ENCODE measurements at places on chromosomes 13 and 19.
A peak's percentile ranks its signal among the peaks of the same experiment; 100 is the strongest.

DNA sequence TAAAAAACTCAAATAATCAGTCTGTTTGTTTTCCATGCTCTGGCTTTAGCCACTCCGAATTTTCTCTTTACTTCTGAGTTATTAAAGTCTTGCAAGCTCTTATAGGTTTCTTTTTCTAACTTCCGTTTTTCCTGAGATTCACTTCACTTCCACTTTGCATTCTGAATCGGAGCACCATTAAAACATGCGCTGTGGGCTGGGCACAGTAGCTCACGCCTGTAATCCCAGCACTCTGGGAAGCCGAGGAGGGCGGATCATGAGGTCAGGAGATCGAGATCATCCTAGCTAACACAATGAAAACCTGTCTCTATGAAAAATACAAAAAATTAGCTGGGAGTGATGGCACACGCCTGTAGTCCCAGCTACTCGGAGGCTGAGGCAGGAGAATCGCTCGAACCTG lies 357.9 kb downstream of the SLITRK6 start:
- H3K27me3 ChIP-seq: no peaks in the 10 kb centered on the region
- no peak overlapping the region for H3K27ac ChIP-seq

DNA sequence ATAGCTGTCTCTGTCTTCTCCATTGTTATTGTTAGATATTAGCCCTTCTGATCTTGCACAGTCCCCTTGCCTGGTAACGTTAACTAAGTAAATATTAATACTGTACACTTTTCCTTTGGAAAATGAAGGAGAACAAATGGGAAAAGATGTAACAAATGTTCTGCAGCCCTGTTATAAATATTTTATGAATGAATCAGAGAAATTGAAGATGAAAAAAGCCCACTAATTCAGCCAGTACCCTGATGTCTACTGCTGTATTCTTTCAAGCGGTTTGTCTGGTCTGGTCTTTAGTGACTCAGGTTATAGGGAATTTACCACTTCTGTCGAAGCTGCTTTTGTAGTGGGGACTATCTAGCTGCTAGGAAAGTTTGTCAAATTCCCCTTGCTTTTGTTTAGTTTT lies 121.0 kb downstream of the COG6 start:
- peak overlapping the region; percentile 71 for H3K27ac ChIP-seq
- no peak overlapping the region for H3K4me3 ChIP-seq
- H3K36me3 ChIP-seq: no peaks in the 10 kb centered on the region
- peaks cover 2% of the 10 kb centered on the region for H3K4me1 ChIP-seq

DNA sequence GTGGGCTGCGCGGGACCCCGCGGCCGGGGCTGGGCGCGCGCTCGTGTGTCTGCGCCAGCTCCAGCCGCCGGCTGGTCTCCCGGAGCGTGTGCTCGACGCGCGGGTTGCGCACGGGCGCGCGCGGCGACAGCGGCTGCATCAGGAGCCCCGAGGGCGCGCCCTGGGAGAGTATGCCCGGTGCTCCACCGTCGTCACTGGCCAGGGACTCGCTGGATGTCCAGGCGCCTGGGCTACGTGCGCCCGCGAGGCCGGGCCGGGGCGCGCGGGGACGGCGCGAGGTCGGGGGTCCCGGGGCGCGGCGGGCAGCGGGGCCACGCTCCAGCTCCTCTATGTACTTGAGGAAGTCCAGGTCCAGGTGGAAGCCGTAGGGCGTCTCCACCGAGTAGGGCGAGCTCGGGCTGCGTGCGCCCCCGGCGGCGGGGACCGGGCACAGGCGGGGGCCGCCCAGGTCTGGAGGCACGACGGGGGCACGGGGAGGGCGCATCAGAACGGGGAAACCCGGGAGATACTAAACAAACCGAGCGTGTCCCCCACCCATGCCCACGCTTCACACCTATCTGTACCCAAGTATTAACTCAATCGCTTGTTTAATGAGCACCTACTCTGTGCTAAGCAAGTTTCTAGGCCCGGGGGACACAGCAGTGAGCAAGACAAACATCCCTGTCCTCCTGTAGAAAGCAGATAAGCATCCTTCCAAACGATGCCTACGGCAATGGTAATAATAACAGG lies 7.6 kb downstream of the KANK3 start:
- H3K4me3 ChIP-seq: no peak overlapping the region
- peaks cover 27% of the 10 kb centered on the region for H3K4me1 ChIP-seq
- no peak overlapping the region for H3K27ac ChIP-seq
- DNase-seq: no peak
- no peaks in the 10 kb centered on the region for H3K36me3 ChIP-seq
- peaks cover 52% of the 10 kb centered on the region for H3K27me3 ChIP-seq

GRCh38 chr13:21316376-21316775 lies 139.9 kb downstream of the MRPL57 start:
- no peaks in the 10 kb centered on the region for H3K4me1 ChIP-seq
- no peak overlapping the region for H3K27ac ChIP-seq
- DNase-seq: no peak
- no peaks in the 10 kb centered on the region for H3K27me3 ChIP-seq
- no peak overlapping the region for H3K4me3 ChIP-seq

DNA sequence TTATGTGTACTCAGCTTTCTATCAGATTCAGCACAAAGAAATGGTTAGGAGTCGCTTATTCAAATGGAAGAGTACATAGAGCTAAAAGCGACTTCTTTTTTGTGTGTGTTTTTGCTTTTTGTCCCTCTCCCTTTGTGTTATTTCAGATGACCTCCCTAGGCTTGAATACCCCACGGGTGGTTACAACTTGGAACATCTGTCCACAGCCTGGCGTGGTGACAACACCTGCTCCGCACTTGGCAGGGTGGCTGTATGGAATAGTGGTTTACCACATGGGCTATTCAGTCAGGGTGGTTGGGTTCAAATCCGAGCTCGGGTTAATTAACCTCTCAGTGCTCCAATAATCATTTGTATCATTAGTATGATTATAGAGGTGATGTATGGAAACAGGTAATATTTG lies 151.6 kb upstream of the FREM2 start:
- no peak for DNase-seq
- no peaks in the 10 kb centered on the region for H3K36me3 ChIP-seq
- no peaks in the 10 kb centered on the region for H3K27me3 ChIP-seq
- no peaks in the 10 kb centered on the region for H3K4me1 ChIP-seq
- no peak overlapping the region for H3K27ac ChIP-seq

- H3K27ac ChIP-seq: no peak overlapping the region
- no peak for DNase-seq
- H3K36me3 ChIP-seq: peaks cover 2% of the 10 kb centered on the region
- H3K4me1 ChIP-seq: no peaks in the 10 kb centered on the region
- H3K4me3 ChIP-seq: no peak overlapping the region
- H3K27me3 ChIP-seq: no peaks in the 10 kb centered on the region
Observed at GRCh38 chr13:50969691-50970090, 60.1 kb downstream of the RNASEH2B start.

DNA sequence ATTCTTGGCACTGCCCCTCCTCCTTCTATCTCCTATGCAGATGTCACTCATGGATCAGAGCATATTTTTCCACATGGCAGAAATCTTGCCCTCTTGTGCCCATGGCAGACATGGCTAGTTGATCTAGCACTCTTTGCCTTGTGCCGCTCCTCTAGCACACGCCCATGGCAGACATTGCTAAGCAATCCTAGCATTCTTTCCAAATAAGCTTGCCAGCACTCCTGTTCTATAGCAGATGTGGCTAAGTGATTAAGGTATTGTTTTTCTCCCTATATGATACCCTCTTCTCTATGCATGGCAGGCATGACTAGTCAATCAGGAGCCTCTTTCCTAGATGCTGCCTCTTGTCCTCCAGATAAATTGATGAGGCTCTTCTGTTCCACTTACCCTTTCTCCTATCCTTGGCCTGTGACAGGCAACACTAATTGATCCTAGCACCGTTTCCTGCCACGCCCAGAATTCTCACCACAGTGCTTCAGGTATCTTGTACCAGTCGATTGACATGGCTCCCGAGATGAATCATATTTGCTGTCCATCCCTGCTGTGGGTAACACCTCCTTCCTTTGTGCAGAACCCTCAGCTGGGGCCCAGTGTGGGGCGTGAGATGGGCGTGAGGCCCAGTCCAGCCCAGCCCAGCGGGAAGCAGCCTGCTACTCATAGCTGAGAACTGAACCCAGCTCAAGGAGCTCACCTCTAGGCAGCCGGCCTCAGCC lies 26.9 kb downstream of the TMED1 start:
- DNase-seq: no peak
- peaks cover 69% of the 10 kb centered on the region for H3K36me3 ChIP-seq
- H3K27ac ChIP-seq: peak overlapping the region; percentile 73

- no peak for DNase-seq
- H3K27ac ChIP-seq: no peak overlapping the region
- no peak overlapping the region for H3K4me3 ChIP-seq
- H3K4me1 ChIP-seq: no peaks in the 10 kb centered on the region
- H3K27me3 ChIP-seq: no peaks in the 10 kb centered on the region
Observed at GRCh38 chr19:5216141-5216847, 124.3 kb downstream of the PTPRS start.

GRCh38 chr19:50244695-50245094 lies 41.3 kb downstream of the MYH14 start:
- no peak overlapping the region for H3K4me3 ChIP-seq
- H3K4me1 ChIP-seq: no peaks in the 10 kb centered on the region
- H3K36me3 ChIP-seq: no peaks in the 10 kb centered on the region
- H3K27ac ChIP-seq: no peak overlapping the region

DNA sequence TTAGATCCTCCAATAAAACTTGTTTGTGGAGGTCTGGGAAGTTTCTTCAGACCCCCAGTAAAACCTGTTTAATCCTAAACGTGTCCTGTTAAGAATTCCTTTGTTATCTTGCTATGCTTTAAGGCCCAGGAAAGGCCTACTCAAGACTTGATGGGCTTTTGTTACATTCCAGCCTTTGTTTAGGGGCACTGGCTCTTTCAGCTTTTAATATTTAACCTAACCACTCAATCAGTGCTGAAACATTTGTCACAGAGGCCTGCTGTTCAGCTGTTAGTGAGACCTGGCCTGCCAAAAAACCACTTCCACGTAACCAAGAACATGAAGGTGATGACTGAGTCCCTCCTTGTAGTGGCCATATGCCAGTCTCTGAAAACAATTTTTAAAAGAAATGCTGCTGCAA lies 41.7 kb downstream of the PCDH17 start:
- no peak overlapping the region for H3K4me3 ChIP-seq
- no peak for DNase-seq
- no peaks in the 10 kb centered on the region for H3K27me3 ChIP-seq
- no peak overlapping the region for H3K27ac ChIP-seq
- H3K4me1 ChIP-seq: no peaks in the 10 kb centered on the region
- H3K36me3 ChIP-seq: no peaks in the 10 kb centered on the region

- no peaks in the 10 kb centered on the region for H3K27me3 ChIP-seq
- no peak for DNase-seq
- H3K36me3 ChIP-seq: no peaks in the 10 kb centered on the region
- no peak overlapping the region for H3K4me3 ChIP-seq
- no peak overlapping the region for H3K27ac ChIP-seq
Observed at GRCh38 chr13:111844222-111844671, 222.7 kb upstream of the SOX1 start.

DNA sequence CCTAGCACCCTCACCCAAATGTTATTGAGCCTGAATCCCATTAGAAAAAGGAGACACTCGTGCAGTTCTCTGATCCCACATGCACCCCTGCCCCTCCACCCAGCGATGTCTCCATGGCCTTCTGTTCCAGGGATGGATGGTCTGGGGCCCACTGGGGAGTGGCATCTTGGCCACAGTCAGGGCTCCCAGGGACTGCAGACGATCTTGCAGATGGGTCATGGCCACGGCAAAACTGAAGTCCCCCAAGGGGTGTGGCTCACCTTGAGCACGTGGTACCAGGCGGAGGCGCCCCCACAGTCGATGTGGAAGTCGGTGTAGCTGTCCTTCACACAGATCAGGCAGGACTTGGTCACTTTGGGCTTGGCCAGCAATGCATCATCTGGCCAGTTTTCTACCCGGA lies 130.7 kb downstream of the TUBA3C start:
- H3K4me3 ChIP-seq: no peak overlapping the region
- H3K27me3 ChIP-seq: no peaks in the 10 kb centered on the region
- H3K36me3 ChIP-seq: no peaks in the 10 kb centered on the region
- no peak overlapping the region for H3K27ac ChIP-seq

DNA sequence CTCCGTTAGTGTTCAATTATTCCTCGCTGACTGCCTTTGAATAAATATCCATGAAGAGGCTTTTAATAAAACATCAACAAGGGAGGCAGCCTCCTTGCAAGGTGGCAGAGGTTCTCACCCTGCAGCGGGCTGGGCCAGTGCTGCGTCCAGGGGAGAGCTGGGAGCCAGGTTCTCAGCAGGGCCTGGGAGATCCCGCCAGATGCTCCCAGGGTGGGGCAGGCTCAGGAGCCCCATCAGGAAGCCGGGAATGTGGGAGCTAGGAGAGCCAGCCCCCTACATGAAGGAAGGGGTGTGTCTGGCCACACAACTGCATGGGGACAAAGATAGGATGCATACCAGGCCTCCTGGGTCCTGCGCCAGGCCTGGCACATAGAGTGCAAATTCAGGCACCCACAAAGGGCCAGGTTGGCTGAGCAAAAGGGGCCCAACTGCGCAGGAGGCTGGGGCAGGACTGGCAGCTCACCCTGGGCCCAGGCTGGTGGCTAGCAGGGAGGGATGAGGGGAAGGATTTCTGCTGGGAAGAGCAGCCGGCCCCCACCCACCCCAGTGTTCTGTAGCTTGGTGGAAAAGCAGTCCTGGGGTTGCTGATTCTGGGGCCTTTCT lies 22.8 kb downstream of the VSTM2B start:
- no peak overlapping the region for H3K27ac ChIP-seq
- DNase-seq: no peak
- H3K36me3 ChIP-seq: no peaks in the 10 kb centered on the region
- peaks cover 2% of the 10 kb centered on the region for H3K4me1 ChIP-seq
- H3K4me3 ChIP-seq: no peak overlapping the region
- H3K27me3 ChIP-seq: no peaks in the 10 kb centered on the region

- H3K36me3 ChIP-seq: no peaks in the 10 kb centered on the region
- DNase-seq: no peak
- H3K4me1 ChIP-seq: peaks cover 7% of the 10 kb centered on the region
- no peak overlapping the region for H3K27ac ChIP-seq
- H3K27me3 ChIP-seq: no peaks in the 10 kb centered on the region
Observed at GRCh38 chr13:25899464-25899863, 152.4 kb downstream of the SHISA2 start.

GRCh38 chr13:22812793-22813192 lies 368.0 kb upstream of the SGCG start:
- no peaks in the 10 kb centered on the region for H3K36me3 ChIP-seq
- H3K4me3 ChIP-seq: peak overlapping the region; percentile 66
- no peaks in the 10 kb centered on the region for H3K27me3 ChIP-seq
- no peak overlapping the region for H3K27ac ChIP-seq
- DNase-seq: no peak
- no peaks in the 10 kb centered on the region for H3K4me1 ChIP-seq

DNA sequence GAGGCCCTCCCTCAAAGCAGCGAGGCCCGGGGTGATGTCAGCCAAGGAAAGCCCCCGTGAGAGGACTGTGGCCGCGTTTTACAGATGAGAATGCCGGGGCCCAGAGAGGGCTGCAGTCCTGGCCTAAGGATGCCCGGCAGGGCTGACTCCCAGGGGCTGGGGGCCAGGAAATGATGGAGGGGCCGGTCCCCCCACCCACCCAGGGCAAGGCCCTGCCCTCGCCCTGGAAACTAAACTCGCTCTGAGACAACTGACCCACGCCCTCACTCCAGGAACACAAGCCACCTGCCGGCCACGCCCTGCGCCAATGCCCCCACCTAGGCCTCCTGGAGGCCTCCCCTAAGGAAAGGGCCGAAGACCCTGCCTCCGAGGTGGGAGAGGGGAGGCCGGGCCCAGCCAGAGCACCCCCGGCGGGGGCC lies 7.2 kb downstream of the ZBTB7A start:
- peaks cover 61% of the 10 kb centered on the region for H3K4me1 ChIP-seq
- H3K4me3 ChIP-seq: no peak overlapping the region
- H3K36me3 ChIP-seq: peaks cover 73% of the 10 kb centered on the region
